SIG-M5 (cell line): ENCODE measurements at places on chromosomes 7 and 10.

DNA sequence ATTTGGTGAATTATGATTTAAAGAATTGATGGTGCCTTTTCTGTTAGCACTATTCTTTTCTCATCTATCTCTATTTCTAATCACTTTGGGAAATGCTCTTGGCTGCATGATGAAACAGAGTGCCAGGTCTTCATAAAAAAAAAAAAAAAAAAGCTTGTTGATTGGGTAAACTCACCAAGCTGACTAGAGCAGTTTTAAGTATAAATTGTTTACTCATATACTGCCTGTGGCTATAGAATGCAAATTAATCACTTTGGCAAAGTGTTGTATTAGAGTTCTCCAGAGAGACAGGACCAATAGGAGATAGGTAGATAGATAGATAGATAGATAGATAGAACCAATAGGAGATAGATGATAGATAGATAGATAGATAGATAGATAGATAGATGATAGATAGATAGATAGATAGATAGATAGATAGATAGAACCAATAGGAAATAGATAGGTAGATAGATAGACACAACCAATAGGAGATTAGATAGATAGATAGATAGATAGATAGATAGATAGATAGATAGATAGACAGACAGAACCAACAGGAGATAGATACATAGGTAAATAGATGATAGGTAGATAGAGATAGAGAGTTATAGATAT lies 20.1 kb upstream of the TBXAS1 start:
- no peak for DNase-seq

- DNase-seq, result no peak
Measured at GRCh38 chr10:3006093-3006492, 61.3 kb upstream of the PFKP start.

GRCh38 chr7:150990416-150991186 lies at the start of gene NOS3:
TSS of gene NOS3 (plus strand) at chr7:150991017. CDS start at chr7:150993804, 2,787 bp downstream.
- DNase-seq, result no peak

DNA sequence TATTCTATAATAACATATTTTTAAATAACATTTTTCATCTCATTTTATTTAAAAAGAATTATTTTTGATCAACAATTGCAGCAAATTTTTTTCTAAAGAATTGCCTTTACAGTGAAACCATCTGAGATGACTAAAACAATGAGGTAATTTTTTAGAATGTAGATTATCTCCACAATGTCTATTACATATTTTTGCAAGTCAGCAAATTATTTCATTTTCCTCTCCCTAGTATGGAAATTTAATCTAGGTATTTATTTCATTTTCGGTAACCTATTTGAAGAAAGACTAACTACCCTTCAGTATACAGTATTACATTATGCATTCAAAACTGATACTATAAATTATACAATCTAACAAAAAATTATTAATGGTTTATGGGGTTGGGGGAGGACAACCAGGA lies 213.2 kb upstream of the SP4 start:
- DNase-seq, result no peak

DNA sequence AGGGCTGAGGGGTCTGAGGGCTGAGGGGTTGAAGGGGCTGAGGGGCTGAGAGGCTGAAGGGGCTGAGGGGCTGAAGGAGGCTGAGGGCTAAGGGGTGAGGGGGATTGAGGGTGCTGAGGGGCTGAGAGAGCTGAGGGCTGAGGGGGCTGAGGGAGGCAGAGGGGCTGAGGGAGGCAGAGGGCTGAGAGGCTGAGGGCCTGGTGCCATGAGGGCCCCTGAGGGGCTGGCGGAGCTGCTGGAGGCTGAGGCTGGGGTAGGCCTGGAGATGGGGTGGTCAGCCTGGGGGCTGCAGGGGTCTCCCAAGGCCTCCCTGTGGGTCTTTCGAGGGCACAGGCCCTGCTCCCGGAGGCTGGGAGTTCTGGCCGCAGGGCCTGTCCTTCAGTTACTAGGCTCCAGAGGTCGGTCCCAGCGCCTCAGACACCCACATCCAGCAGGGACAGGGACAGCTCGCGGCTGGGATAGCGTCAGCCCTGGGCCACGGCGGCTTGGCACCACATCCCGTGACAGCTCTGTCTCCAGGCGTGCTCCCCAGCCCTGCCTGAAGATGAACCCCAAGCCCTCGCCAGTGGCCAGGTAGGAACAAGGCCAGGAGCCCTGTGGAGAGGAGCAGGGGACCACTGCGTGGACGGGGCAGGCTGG lies 16.9 kb downstream of the MYO1G start:
- DNase-seq, result no peak

- DNase-seq, result no peak
Measured at GRCh38 chr10:71631007-71631861, 88.3 kb downstream of the C10orf105 start.

DNA sequence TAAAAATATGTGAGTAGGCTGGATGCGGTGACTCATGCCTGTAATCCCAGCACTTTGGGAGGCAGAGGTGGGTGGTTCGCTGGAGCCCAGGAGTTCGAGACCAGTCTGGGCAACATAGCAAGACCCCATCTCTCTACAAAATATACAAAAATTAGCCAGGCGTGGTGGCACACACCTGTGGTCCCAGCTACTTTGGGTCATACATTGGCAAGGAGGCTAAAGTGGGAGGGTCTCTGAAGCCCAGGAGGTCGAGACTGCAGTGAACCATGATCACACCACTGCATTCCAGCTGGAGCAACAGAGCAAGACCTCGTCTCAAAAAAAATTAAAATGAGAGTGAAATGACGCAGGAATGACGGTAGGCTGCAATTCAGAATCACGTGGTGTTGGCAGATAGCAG lies 64.7 kb upstream of the SH2B2 start:
- no peak for DNase-seq

- DNase-seq, result no peak
Measured at GRCh38 chr7:2125931-2126330, 106.8 kb downstream of the MAD1L1 start.

DNA sequence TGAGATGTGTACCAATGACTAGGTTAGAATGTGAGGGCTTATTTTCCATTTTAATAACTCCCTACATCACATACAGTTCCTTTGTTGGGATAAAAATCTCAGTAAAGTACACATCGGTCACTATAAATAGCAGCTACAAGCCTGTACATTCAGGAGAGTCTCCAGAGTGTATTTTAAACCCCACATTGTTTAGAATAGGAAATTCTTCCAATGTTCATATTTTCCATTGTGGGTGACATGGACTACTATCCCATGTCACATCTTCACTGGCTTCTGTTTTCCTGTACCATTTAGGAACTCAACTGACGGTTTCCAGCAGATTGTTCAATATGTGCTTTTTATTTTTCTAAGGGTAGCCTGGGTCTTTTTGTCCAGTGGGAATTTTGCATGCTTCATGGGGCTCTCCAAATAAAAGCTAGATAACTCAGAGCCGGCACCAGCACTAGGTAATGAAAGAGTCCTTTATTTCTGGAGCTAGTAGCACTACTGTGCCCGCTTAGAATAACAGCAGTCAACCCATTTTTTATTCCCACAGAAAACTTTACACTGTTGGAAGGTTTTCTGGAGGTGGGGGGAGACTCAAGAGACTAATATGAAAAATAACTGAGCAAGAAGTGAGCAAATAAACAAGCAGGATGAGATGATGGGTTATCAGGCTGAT lies 100.5 kb downstream of the CALD1 start:
- no peak for DNase-seq

DNA sequence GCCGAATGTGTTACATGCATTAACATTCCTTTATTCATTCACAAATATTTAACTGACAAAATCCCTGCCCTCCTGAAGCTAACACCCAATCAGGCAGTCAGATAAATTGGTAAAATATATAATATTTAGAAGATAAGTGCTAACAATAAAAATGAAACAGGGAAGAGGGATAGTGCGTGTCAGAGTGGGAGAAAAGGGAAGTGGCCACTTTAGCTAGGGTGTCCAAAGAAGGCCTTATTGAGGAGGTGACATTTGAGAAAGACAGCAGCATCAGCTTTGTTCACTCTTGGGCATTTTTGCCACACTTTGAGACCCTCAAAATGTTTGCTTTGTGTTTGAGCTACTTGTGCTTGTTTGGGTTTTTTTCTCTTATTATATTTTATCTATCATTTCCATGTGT lies 317.8 kb downstream of the SNX13 start:
- no peak for DNase-seq

DNA sequence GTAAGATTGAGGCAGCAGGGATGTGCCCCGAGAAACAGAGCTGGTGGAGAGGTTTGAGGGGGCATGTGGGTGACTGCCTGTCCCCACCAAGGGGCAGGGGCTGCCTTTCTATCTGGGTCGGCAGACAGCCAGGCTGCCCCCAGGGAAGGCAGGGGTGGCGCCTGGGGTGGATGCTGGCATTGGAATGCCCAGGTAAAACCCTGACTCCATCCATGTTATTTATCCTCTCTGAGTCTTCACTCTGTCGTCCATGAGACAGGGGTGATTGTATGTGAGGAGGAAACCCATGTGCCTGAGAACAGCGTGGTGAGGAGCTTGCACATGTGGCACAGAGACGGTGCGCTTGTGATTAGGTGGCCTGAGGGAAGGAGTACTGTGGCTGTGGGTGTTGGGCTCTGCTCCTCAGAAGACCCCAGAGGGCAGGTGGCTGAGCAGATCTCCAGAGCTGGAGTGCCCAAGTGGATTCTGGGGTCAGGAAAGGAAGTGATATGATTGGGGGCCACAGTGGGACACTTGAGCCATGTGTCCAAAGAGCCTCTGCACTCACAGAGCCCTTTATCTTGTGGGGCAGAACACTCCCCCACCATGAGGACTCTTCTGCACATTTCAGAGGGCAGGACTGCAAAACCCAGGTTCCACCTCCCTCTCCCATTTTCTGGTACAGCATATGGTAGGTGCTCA lies 100.4 kb upstream of the RET start:
- no peak for DNase-seq

DNA sequence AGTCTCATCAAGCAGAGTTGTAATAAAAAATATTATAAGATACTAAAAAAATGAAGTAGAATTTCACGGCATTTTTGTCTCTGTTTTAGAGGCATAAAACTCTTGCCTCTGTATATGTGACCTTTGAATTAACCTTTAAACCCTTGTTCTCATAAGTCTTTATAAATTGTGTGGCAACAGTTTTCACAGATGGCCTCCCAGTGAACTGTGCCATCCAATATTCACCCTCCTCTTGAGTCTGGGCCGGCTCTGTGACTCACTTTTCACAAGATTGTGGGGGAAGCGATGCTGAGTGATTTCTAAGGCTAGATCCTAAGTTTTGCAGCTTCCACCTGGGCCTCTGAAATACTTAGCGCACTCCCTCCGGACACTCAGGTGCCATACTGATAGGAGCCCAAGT lies 4.6 kb upstream of the USP6NL start:
- no peak for DNase-seq

DNA sequence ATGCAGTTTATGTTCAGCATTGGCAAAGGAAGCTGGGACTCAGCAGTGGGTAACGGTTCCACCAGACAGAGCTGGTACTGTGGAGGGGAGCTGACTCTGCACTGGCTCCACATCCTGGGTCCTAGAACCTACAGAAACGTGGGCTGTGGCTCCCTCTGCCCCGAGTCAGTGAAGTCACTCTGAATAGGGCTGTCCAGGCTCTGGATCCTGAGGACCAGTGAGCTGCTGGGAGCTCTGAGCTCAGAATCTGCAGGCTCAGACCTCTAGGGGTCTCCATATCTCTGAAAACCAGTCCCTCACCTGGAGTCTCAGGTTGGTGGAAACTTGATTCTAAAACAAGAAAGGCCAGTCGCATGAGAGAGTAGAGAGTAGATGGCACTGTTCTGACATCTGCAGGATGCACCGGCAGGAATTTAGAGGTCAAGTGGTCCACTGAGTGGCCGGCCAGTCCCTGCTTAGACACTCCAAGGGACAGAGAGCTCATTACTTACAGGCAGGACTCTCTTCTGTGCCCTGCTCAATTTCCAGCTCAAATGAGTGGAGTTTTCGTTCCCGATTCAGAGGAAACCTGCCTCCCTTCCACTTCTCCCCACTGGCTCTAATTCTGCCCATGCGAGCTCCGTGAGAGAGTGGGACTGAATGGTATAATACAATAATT lies 18.6 kb downstream of the NPFFR1 start:
- DNase-seq, result no peak

GRCh38 chr10:79146611-79147130 lies 77.9 kb downstream of the ZMIZ1 start:
- no peak for DNase-seq

DNA sequence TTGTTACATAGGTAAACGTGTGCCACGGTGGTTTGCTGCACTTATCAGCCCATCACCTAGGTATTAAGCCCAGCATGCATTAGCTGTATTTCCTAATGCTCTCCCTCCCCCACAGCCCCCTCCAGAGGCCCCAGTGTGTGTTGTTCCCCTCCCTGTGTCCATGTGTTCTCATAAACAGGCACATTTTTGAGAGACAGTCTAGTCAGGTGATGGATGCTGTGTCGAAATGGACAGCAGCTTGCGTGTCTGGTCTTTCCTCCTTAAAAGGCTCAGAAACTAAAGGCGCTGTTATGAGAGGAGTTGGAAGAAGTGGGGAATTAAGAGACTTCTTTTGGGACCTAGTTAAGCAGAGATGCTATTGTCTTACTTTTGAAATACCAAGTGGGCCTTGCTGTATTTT lies 296.0 kb downstream of the BBS9 start:
- DNase-seq, result no peak

- DNase-seq, result no peak
Measured at GRCh38 chr7:142908921-142909890, 23.7 kb upstream of the TRPV6 start.

DNA sequence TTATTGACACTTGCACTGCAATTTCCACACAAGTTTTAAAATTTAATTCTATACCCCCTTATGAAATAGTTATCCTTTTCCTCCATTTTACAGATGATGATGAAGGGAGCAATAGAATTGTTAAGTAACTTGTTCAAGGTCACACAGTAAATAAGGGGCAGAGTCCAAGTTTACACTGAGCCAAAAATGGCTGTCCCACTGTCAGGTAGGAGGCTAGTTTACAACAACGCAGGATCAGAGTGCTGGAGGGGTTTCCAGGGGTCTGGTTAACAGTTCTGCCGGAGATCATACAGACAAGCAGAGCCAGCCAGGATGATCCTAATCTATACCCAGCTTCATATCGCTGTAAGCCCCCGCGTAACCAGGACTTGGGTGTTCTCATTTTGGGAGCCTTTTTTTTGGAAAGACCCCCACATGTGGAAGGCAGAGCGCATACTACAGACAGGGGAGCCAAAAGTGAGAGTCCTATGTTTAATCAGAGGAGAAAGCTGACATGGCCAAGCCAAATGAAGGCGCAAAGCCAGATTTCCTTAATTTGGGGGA lies 524 bp upstream of the UNC5B start:
- DNase-seq, result no peak
